Right ventricle myocardium superior (tissue), 1 donor: ENCODE measurements at places on chromosomes 5 and 9. TPM values are rescaled to one million over a fixed set of nuclear protein-coding genes. Genes with fewer than 3 reads are reported as not detected.

- no peak for DNase-seq
Measured at GRCh38 chr5:95848701-95849100, 26.2 kb upstream of the GLRX start.

DNA sequence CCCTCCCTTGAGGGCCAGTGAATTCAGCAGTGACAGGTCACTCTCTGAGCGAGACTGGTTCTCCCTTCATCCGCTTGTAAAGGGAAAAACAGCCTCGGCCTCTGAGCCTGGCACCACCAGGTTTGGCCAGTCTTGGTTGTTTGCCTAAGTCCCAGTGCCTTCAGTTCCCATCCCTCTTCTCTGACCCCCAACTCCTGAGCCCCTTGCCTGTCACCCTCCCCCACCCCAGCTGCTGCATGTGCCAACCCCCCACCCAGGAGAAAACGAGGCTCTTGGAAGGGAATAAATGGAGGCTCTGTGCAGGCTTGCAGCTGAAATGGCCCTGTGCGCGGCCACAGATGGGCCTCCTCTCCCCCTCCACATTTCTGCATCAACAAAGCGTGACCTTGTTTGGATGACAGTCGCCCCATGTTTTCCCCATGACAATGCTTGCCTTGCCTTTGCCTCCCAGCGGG, 3.1 kb downstream of the URM1 start:
- DNase-seq: no peak

- no peak for DNase-seq
Measured at GRCh38 chr9:89596937-89597555, 7.8 kb upstream of the GADD45G start.

MAN1B1 gene
- total RNA-seq: 20.3 TPM

DNA sequence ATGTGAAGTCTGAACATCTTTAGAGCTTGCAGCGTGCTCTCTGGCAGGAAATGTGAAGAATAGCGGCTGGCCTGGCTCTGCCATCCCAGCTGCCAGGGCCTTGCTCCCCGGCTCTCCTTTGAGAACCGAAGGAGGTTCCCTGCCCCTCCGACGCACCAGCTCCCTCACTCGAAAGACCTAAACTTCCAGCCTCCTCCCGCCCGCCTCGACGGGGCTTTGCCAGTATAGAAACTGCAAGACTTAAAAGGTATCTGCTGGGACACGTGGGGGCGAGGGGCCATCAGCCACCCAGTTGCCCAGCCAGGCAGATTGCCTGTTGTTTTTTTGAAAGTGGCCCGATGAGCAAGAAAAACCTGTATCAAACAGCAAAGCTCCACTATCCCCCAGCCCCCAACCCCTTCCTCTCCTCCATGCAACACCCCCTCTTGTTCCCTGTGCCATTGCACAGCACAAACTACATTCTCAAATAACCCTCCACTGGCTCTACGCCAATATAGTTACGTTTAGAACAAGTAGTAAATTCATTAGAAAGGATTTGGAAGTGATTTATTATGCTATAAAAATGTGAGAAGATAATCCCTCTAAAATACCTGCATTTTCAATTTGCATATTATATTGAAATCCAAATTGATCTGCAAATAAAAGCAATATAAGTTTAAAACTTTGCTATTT, 331.9 kb downstream of the MED10 start:
- DNase-seq: no peak

DNA sequence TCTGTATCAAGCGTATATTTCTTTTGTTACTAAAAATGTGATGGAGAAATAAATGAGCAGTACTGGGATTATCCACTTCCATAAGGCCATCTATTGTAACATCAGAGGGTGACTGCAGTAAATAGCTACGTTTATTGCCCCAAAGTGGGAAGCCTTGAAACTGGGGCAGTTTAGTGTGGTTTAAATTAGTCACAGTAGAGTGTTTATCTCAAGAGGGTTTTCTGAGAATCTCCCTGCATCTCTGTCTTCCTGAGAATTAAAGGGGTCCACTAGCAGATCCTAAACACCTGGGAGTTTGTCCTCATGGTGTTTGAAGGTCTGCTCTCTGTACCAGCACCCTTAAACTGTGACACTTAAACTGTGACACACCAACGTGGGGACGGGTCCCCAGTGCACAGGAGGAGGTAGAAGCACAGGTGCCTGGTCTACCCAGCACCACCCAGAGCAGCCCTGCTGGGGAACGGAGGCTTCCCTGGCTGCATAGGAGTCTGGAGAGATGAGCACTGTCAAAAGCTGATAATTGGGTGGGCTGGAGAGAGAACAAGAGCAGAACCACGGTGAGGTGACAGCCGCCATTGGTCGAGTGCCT, 25.2 kb downstream of the PRRC2B start:
- DNase-seq: no peak

- no peak for DNase-seq
Measured at GRCh38 chr5:64775291-64775690, 6.6 kb downstream of the CWC27 start.

FBP2 gene
- 0.27 TPM for total RNA-seq

DNA sequence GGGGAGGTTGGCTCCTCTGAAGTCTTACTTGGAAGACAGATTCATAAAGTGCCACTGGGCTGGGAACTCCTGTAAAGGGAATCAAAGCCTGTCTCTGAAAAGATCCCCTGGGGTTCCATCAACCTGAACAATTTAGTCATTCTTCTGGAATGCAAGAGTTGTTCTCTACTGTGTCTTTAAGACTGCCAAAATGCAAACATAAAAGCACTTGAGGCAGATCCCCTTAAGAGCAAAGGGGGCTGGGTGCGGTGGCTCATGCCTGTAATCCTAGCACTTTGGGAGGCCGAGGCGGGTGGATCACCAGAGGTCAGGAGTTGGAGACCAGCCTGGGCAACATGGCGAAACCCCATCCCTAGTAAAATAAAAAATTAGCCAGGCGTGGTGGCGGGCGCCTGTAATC, 16.7 kb downstream of the CDKN2AIPNL start:
- no peak for DNase-seq

PPP3R2 gene
- not detected for total RNA-seq

GRCh38 chr9:2022560-2022959, 7.4 kb downstream of the SMARCA2 start:
- no peak for DNase-seq

DNA sequence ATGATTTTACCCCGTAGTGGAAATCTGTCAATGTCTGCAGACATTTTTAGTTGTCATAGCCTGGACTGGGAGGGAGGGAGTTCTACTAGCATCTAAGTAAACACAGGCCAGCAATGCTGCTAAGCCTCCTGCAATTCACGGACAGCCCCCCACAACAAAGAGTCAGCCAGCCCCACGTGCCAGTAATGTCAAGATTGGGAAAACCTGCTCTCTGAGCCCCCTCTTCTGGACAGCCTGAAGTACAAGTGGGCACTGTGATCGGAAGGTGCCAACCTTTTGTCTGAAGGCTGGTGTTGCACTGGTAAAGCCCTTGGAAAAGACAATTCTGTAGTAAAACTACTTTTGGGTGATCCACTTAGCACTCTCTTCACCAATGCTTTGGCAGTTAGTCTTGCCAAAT, 154.5 kb downstream of the TARS1 start:
- no peak for DNase-seq

GRCh38 chr9:82183181-82183860, 194.7 kb downstream of the SPATA31D1 start:
- no peak for DNase-seq

CYLC2 gene
- not detected for total RNA-seq

GRCh38 chr9:117672369-117672768, 31.8 kb upstream of the TLR4 start:
- DNase-seq: no peak

DNA sequence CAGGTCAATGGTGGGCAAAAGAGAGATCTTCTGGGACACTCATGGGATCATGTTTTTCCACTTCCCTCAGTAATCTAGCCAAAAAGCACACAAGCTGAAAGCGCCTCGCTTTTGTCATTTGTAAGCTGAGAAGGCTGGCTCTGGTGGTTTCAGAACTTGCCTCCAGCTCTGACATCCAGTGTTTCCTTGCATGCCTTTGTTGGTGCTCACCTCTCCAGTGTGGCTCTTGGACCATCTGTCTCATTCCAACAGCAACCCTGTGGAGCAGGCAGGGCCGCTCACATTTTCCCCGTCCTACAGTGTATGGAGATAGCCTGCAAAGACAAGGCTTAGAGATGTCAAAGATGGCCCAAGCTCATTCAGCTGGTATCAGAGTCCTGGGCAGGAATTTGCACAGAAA, 160.8 kb upstream of the KLF4 start:
- DNase-seq: no peak

DNA sequence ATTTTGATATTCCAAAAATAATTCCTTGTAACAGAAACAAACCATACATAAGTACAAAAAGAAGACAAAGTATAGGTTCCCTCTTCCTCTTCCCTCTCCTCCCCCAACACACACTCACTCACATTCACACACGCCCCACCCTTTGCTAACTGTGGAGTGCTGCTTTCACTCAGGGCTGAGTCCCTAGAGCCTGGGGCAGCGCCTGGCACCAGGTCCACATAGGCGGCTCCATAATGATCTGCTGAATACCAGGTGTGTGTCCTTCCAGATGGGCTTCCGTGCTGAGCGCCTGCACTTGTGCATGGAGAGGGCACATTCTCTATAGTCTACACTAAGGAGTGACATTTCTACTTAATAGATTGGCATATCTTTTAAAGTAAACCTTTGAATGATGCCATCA, 3.7 kb downstream of the SEMA4D start:
- DNase-seq: no peak

- DNase-seq: no peak
Measured at GRCh38 chr9:82363198-82363597, 374.6 kb downstream of the SPATA31D1 start.

DNA sequence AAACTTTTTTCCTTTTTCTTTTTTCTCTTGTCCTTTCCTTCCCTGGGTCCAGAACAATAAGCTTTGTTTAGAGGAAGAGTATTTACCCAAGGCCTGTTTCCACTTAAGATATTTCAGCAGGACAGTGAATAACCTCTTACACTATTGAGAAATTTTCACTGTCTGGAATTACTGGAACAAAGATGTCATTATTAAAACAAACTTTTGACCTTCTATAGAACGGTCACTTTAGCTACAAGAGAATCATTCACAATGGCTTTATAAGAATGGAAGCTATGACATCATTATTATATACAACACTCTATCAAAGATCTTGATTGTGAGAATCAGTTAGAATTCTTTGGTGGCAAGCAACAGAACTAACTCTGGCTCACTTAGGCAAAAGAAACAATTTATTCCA, 22.0 kb upstream of the ARHGAP26 start:
- DNase-seq: no peak

FCN1 gene
- 4.0 TPM for total RNA-seq

DNA sequence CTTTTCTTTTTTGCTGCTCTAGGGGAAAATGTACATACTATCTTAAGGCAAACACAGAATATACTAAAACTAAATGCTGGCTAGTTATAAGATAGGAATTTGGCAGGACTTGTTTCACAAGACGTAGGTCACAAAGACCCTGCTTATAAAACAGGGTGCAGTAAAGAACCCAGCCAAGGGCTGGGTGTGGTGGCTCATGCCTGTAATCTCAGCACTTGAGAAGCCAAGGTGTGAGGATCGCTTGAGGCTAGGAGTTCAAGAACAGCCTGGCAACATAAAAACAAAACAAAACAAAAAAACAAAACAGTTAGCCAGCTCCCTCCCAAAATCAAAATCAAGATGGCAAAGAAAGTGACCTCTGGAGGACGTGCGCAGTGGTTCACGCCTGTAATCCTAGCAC, 49.5 kb upstream of the DENND4C start:
- no peak for DNase-seq

- no peak for DNase-seq
Measured at GRCh38 chr5:131406975-131407638, 143.3 kb downstream of the CDC42SE2 start.

- DNase-seq: no peak
Measured at GRCh38 chr9:16414451-16414850, 456.0 kb downstream of the BNC2 start.

- DNase-seq: no peak
Measured at GRCh38 chr9:98520221-98520960, 188.3 kb downstream of the GABBR2 start.

MYO10 gene
- total RNA-seq: 7.2 TPM

DNA sequence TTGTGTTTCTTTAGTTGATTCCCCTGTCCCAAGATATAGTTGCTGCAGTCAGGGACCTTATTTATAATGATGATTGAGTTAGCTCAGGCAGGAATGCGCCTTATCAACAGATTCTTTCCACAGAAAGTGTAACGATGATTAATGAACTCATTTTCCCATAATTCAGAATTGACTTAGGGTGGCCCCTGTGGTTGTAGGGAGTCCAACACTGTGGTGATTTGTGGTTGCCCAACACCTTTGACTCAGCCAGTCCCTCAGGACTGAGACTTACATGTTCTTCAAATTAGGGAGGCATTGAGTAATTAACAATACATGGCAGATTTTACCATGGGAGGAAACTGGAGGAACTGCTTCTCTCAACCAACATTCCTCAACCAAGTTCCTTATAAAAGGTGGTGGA, 221.9 kb downstream of the GABRG2 start:
- no peak for DNase-seq

FOXI1 gene
- not detected for total RNA-seq

DNA sequence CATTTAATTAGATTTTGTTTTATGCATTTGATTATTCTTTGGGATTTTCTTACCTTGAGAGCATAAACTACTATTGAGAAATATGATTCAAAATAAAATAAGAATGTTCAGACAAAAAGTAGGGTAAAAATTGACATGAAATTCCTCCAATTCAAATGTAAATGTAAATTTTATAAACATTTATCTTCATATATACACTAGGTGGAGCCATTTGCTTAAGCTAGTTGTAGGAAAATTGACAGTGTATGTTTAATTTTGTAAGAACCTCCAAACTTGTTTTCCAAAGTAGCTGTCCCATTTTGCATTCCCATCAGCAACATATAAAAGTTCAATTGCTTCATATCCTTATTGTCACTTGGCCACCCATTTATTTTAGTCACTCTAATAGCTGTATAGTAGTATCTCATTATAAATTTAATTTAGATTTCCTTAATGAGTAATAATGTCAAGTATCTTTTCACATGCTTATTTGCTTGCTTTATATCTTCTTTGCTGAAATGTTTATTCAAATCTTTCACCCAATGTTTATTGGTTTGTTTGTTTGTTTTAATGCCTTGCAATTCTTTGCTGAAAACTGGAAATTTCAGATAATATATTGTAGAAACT, 37.6 kb upstream of the SLCO6A1 start:
- no peak for DNase-seq

PDZD2 gene
- total RNA-seq: 81.5 TPM

DNA sequence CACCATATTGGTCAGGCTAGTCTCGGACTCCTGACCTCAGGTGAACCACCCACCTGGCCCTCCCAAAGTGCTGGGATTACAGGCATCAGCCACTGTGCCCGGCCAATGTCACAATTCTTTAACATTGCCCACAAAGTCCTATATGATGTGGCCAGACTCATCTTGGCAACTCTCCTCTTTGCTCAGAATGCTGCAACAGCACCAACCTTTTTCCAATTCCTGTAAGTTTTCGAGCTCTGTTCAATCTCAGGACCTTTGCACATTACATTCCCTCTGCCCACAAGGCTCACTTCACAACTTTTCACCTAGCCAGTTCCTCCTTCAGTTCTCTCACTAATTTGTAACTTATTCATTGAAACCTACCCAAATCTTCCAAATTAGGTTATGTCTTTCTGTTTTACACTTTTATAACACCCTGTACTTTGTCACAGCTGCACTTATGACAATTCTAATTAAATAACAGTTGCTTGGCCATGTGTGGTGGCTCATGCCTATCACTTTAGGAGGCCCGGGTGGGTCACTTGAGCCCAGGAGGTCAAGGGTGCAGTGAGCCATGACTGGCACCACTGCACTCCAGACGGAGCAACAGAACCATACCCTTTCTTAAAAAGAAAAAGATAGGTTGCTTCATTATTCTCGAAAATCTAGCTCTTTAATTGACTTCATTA, 30.9 kb upstream of the GLDC start:
- no peak for DNase-seq

GRCh38 chr9:103617046-103617445, 477.1 kb upstream of the SMC2 start:
- no peak for DNase-seq

ANKRD34B gene
- not detected for total RNA-seq
